ENCODE measurements at places on chromosomes 12 and 14.

GRCh38 chr12:26452511-26452910 is 257.1 kb downstream of the SSPN start:
- no peak for DNase-seq

- DNase-seq: no peak
These were observed 24.3 kb downstream of the GEMIN2 start for GRCh38 chr14:39138440-39138839.

DNA sequence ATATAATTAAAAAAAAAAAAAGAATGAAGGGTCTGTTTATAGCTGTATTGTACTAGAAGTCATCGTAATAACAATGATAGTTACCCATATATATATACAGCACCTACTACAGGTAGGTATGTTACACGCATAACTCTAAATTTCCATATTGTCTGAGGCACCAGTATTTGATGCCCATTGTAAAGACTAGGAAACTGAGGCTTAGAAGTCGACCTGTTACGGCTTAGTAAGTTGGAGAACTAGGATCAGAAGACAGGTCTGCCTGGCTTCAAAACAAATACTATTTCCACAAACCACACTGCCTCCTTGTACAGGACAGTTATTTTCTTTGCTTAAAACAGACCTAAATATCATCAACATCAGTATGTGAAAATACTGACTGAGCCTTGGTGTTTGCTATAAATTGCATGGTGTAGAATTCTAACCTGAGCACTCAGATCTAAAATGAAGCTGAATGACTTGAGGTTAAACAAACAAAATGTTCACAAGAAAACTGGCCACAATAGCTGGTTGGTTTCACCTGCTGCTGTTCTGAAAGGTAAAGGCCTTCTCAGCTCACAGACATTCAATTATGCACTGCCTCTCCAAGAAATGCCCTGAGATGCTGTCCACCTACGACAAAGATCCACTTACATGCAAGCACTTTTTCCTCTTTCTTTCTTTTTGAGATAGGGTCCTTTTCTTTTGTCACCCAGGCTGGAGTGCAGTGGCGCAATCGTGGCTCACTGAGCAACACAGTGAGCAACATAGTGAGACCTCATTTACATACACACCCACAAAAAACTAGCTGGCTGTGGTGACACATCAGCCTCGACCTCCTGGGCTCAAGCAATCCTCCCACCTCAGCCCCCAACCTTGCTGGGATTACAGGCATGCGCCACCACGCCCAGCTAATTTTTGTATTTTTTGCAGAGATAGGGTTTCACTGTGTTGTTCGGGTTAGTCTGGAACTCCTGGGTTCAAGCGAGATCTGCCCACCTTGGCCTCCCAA is 35.7 kb downstream of the SSH1 start:
- DNase-seq: no peak

GRCh38 chr14:74203639-74204038 is 35.6 kb upstream of the VSX2 start:
- DNase-seq: no peak

DNA sequence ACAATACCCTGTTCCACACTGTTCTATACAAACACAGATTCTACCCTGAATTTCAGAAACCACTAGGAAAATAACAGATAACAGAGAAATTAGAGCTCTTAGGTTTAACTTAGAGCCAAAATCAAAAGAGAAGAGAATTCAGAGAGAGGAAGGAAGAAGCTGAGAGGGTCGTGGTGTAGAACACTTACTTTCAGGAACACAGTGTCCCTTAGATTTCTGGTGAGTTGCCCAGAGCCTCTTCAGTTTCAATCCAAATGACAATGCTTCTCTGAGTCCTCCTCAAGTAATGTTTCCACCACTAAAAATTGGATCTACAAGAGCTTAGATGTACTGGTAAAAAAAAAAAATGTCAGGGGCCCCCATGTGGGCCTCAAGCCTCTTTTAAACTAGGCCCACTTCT is 2.6 kb downstream of the YAF2 start:
- no peak for DNase-seq

DNA sequence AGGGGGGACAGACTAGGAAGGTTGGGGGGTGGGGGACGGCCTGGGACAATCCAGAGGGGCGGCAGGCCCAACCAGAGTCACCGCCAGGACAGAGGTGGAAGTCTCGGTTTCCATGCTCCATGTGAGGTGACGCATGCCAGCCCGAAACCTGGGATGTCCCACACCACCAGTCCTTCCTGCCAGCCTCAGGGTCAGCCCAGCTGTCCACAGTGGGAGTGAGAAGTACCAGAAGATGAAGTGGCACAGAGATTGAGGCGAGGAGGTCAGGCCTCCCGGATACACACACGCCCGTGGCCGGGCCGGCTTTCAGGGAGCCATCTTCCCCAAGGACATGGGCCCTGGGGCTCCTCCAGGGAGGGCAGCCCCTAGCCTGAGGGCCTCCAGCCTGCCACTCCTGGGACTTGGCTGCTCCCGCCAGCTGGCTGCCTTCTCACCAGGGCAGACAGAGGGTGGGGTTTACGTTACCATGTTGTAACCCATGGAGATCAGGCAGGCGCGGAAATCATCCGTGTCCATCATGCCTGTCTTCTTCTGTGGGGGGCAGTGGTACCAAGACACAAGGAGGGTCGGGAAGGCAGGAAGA is 85.2 kb upstream of the ZFP36L1 start:
- no peak for DNase-seq

- DNase-seq: peak; percentile 44
These were observed at the start of gene SPTB for GRCh38 chr14:64879635-64880220. SPTB (minus strand) TSS chr14:64879907; CDS start chr14:64823094, 56,813 bp downstream.

DNA sequence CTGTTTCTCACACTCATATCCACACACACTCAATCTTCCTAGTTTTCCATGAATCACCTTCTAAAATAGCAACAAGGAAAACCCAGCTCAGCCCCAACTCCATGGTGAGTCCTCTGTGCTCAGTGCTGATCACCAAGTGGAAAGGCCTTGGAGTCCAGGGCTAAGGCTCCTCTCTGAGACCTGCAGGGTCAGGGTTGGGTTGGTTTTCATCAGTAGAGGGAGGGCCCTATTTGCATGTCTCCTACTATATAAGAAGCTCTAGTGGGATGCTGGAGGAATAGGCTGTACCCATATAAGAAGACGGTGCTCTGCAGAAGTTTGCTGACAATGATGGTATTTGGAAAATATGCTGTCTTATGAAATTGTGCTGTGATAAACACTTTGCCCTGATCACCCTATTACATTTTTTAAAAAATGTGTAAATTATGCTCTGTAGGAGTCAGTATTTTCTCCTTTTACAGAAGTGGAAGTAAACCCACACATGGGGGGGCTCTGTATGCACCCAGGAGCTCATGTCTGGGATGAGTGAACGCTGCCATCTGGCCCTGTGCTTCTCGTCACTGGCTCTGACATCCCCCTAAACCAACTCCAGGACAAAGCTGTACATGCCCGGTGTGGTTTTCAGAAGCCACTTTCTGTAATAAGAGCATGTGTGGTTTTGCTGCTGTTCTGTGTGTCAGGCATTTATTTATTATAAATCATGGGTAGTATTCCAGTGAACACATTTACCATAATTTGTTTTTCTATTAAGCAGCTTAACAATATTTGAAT is 536.3 kb downstream of the TMEM121 start:
- DNase-seq: no peak

DNA sequence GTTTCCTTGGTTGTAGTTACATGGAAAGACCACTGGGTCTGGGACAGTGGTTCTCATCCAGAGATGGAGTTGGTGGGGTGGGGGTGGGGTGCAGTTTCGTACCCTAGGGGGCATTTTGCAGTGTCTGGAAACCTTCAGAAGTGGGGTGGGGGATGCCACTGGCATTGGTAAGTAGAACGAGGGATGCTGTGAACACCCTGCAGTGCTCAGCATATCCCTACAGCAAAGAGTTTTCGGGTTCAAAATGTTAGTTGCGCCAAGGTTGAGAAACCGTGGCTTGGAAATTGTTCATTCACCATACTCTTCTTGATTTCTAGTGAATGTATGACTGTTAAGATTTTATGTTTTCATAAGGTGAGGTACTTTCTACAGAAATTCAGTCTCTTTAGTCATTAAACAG is 28.7 kb downstream of the TRAF3 start:
- DNase-seq: no peak

- no peak for DNase-seq
These were observed 29.1 kb downstream of the SH2B3 start for GRCh38 chr12:111434680-111435338.

GRCh38 chr12:7303230-7303629 is 642 bp upstream of the ACSM4 start:
- no peak for DNase-seq

GRCh38 chr12:92136965-92137721 is 8.5 kb downstream of the BTG1 start:
- DNase-seq: peak; percentile 91

DNA sequence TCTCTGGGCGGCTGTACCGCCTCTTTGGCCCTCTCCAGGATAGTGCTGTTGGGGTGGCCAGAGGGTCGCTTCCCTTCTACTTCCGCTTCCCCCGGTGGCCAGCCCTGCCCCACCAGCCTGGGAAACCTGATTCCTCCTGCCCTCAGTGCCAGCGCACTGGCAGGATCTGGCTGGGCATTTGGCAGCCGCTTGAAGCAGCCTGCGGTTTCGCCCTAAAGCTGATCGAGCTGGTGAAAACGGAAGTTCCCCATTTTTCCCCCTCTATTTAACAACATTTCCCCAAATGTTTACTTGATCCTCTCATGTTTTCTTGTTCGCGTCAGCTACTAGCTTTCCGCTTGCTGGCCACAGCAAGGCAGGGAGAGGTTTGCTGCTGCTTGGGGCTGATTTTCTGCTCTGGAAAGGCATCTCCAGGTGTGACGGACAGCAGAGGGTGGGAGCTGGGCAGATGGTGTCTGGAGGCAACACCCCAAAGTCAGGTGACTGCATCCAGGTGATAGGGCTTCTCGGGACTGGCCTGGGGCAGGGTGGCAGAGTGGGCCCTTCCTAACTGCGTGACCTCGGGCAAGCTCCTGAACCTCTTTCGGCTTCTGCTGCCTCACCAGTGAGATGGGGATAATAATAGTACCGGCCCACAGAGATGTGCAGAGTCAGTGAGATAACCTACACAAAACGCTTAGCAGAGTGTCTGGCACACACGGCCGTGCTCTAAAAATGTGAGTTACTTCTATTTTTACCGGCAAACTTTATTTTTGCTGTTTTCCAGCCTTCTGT is 53.1 kb downstream of the TSPAN9 start:
- DNase-seq: no peak

DNA sequence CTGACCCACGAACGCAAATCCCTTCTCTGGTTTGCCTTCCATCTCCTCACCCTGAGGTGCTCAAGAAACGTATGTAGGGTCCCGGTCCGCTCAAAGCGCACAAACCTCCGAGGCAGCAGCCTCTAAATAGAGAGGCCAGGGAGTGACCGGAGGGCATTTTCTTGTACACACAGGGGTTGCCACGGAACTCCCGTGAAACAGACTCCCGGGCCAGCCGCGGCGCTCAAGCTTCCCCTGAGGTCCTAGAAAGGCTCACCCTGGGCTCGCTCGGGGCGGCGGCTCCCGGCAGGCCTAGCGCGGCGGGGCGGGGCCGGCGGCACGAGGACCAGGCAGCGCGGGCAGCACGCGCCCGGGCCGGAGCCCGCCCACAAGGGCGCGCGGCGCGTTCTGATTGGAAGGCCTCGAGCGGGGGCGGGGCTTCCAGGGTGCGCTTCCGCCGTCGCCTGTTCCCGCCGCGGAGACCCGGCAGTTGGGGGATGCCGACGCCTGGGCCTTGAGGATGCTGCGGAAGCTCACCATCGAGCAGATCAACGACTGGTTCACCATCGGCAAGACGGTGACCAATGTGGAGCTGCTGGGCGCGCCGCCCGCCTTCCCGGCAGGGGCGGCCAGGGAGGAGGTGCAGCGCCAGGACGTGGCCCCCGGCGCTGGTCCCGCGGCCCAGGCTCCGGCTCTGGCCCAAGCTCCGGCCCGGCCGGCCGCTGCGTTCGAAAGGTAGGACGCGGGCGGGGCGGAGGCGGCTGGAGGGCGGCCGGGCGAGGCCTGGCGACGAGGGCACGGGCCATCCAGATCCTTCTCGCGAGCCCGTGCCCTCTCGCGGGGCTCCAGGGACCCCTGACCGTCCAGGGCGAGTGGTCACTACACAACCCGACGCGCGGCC is at the start of gene TDRD9:
TSS of gene TDRD9 (plus strand) at position 446 of the 880 bp plus-strand sequence. CDS start at position 500, 54 bp downstream.
- no peak for DNase-seq

- DNase-seq: peak; percentile 92
These were observed 21.1 kb upstream of the LGALS3 start for GRCh38 chr14:55107766-55108554.

- no peak for DNase-seq
These were observed 613 bp downstream of the ARHGEF40 start for GRCh38 chr14:21070610-21071224.

DNA sequence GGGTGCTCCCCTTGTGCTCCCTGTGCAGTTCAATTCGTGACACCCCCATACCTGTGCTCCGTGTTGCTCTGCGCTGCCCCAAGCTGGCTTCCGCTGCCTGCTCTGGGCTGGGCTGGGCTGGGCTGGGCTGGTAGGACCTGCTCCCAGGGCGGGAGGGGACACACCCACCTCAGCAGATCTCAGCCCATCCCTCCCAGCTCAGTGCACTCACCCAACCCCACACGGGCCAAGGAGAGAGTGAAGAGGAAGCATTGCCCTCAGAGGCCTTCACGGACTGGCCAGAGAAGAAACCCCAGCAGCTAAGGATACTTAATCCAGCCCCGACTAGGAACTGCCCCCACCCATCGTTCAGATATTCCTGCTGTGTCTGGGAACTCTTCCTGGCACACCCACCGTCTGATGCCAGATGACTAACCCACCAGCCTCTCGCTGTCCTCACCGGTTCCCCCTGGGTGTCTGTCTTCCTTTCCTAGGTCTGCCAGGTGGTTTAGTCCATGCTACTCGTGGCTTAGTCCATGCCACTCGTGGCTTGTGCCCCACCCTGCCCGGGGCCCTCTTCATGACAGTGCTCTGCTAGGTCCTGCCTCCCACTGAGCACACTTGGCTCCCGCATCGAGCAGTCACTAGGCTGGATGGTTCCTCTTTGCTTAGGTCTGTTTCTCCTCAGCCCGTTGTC is at the start of gene LPAR5:
TSS of gene LPAR5 (minus strand) at position 104 of the 676 bp plus-strand sequence. CDS start 14,711 bp downstream, outside the sequence.
- peak; percentile 67 for DNase-seq

- DNase-seq: peak; percentile 70
These were observed 37.2 kb upstream of the BDKRB2 start for GRCh38 chr14:96167224-96168148.

DNA sequence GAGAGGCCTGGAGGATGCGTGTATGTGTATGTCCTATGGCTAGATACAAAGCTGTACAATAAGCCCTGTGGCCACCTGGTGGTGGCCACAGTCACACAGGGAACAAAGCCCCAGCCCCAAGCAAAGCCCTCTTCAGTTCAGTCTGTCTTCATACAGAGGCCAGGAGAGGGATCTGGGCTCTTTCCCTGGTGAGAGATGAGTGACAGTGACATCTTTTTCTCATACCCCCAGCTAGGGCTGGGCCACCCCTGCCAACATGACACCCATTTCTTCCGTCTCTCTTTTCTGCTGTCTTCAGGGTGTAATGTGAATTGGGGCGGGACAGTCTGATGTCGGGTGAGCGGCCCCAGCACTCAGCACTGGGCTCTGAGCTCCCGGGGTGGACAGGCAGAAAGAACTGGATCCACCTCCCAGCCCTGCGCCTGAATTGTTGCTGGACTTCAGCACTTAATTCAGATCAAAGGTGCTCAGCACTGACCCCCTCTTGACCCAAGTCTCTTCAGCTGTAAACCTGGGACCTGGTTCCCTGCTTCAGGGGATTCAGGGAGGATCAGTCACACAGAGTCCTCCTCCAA is 59.8 kb downstream of the SERPINA3 start:
- peak; percentile 8 for DNase-seq

Data from PC-3 (cell line).